ENCODE measurements at places on chromosomes 3 and 15.

DNA sequence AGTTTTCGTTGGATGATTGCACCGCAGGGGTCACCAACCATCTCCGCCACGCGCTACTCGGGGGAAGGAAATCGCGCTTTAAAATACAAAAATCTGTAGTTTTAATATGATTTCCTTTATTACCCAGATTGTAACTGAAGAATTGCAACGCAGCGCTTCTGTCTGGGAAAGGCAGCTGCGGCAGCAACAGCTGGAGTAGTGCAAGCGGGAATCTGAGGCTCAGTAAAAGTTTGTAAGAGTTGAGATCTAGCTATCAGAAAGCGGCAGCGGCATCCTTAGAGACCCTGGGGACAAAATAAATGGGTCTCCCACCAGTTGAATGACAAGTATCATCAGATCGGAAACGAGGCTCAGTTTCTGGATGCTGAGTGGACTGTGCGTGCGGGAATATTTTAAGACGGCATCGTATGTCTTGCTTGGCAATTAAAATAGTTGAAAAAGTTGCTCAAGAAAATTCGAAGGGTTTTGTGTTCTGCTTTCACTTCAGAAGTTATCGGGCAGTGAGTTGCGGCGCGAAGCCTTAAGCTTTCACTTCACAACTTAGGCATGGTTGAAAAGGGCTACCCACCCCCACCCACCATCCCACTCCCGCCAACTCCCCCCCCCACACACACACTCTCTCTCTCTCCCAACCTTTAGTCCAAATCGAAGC, 2.7 kb downstream of the MECOM start:
- peak; percentile 44 for DNase-seq

GRCh38 chr15:60259469-60259868, 138.3 kb downstream of the ANXA2 start:
- DNase-seq, result no peak

- DNase-seq, result no peak
Observed at GRCh38 chr15:96052572-96053030, 277.9 kb upstream of the NR2F2 start.

DNA sequence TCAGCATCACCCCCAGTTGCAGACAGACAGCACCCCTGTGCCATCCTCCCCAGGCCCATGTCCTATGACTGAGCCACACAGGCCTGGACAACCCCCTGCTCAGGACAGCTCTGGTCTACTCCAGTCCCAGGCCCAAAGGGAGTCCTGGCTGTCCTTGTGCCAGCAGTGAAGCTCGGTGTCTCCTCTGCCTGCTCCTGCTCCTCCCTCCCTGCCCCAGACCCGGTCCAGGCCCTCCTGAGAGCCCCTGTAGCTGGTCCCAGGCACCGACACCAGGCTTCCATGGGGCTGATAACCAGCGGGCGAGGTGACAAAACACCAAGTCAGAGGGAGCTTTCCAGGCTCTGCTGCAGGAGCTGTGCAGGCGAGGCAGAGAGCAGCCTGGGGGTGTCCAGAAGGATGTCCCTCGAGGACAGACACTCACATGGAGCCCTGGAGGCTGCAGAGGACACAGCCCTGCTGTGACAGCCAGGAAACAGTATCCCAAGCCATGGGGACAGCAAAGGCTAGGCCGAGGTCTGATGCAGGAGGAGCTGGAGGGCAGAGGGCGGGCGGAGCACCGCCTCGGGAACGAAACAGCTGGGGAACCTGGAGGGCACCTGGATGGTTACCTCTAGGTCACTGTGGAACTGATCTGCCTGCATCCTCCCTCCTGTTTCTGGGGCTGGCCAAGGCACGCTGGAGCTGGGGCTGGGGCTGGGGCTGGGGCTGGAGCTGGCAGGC, 103.8 kb upstream of the PRR20G start:
- DNase-seq, result no peak

GRCh38 chr3:142394921-142395622, 52.8 kb downstream of the XRN1 start:
- no peak for DNase-seq

- DNase-seq, result no peak
Observed at GRCh38 chr3:192875971-192876565, 41.6 kb downstream of the MB21D2 start.

- DNase-seq, result peak; percentile 24
Observed at GRCh38 chr3:149180057-149180573, 41.5 kb downstream of the CP start.

DNA sequence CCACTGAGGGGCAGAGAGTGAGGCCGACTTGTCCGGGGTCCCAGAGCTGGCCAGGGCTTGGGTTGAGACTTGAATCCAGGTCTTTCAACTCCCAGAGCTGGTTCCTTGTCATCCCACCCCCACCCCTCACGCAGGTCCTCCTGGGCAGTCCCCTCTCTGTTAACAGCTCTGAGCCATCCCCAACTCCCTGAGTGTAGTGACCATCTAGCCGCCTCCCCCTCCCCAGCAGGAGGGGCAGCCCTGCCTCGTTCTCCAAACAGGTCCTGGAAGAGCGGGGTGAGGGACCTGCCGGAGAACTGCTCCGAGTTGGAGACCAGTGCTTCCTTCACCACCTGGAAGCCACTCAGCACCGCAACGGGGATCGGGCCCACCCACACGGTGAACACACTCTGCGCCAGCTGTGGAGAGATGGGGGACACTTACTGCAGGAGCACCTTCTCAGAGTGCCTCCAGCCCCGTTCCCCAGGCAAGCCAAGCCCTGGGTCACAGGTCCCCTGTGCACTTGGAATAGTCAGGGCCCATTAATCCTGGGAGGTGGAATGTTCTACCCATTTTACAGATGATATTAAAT, 24.4 kb upstream of the PARL start:
- no peak for DNase-seq

DNA sequence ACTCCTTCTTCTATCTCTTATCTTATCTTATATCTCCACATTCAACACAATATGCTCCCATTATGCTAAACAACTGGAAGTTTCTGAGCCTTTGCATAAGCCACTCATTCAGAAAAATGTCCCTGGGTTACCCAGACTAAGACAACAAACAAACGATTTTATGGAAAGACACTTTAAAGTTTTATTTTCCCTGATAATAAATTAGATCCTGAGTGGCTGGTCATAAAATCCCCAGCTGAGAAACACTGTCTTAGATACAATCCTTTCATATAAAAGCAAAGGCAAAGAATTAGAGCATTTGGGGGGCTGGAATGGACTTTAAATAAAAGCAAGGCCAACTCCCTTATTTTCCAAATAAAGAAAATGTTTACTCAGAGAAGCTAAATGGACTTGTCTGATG, 322.3 kb downstream of the GBE1 start:
- no peak for DNase-seq

DNA sequence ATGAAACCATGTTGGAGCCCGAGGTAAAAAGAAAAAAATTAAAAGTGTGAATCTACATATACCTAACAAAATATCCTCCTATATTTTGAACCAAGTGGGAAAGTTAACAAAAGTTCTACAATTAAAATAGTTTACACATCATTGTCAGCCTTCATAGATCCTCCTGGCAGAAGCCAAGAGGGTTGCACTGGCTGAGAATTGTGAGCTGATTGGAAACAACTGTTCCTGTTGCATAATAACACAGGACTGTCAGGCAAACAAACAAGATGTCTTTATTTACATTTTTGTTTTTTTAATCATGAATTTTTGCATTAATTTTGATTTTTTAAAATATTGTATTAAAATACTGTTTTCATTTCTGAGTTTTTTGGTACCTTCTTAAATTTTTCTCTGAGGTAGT, 215.2 kb upstream of the MME start:
- DNase-seq, result no peak

GRCh38 chr3:157056035-157056434, 103.9 kb downstream of the CCNL1 start:
- no peak for DNase-seq

- DNase-seq, result no peak
Observed at GRCh38 chr3:192253138-192253887, 474.0 kb downstream of the FGF12 start.

DNA sequence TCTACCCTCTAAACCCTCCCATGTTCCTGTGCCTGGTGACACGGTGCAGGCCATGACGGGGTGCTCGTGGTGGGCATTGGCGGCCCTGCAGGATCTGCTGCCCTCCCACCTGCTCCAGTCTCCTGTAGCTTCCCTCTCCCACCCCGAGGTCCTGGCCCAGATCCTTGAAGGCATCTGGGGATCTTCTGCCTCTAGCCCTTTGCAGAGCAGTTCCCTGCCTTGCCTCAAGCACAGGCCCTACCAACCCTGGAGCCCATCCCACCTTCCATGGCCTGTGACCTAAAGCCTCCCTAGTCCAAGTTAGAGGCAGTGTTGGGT, 27.5 kb upstream of the SEC13 start:
- DNase-seq, result no peak

DNA sequence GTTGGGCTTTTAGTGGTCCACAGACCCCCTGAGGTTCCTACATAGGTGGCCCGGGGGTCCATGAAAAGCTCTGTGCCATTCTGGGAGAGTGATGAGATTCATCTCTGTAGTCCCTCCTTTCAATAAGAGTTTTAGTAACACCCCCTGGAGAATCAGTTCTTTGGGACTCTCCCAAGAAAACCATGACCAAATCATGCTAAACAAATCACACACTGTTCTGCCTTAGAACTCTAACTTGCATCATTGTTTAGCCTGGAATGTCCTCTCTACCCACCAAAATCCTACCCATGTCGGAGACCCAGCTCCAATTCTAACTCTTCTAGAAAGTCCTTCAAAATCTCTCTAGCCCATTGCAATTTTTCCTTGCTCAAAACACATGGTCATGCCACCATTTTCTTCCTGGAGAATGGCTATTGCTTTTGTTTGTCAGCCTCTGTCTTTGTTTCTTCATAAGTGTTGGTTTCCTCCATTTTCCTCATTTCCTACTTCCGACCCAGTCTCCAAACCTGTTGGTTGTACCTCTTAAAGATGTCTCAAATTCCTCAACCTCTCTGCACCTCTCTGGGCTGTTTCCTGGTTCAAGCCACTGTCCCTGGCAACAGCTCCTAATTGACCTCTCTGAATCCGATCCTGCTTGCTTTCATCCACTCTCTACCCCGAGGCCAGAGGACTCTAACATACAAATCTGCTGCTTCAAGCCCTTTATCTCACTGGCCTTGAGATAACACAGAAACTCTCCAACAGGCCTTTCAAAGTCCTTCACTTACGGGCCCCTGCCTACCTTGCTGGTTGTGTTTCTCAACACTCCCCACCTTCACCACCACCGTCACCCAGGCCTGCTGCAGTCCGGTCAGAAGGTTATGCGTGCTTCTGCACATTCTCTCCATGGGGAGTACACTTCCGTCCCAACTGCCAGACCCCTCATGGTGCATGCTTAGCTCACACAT, 23.7 kb downstream of the CYP19A1 start:
- DNase-seq, result no peak

GRCh38 chr3:150005243-150006112, 34.8 kb upstream of the PFN2 start:
- peak; percentile 11 for DNase-seq

DNA sequence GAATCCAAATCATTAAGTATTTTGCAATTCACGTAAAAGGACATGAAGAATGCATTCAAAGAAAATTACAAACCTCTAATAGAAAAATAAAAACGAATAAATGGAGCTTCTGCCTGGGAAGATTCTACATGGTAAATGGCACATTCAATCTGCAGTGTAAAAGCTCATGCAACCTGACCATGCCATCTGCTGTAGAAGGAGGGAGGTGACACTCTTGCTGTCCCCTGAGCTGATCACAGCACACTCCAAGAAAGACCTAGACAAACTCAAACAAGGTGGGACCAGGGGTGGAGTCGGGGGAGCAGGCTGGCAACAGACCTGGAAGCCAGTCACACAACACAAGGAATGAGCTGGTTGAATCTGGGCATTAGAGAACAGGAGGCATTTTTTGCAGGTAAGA, 101.8 kb downstream of the BDH1 start:
- no peak for DNase-seq

DNA sequence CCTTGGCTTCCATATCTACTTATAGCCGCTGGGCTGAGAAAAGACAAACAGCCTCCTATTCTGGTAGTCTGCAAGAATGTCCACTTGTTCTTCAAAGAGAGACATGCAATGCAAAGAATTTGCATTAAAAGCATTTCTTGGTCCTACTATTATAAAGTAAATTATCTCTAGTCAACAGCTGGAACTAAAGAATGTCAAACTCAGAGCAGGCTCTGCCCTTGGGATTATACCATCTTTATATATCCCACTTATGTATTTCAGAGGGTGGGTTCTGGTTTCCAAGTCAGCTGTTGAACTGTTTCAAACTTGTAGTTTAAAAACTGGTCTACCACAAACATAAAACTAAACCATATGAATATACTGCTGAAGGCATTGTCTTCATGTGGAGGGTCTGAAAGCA, 7.0 kb upstream of the ACTC1 start:
- DNase-seq, result no peak

DNA sequence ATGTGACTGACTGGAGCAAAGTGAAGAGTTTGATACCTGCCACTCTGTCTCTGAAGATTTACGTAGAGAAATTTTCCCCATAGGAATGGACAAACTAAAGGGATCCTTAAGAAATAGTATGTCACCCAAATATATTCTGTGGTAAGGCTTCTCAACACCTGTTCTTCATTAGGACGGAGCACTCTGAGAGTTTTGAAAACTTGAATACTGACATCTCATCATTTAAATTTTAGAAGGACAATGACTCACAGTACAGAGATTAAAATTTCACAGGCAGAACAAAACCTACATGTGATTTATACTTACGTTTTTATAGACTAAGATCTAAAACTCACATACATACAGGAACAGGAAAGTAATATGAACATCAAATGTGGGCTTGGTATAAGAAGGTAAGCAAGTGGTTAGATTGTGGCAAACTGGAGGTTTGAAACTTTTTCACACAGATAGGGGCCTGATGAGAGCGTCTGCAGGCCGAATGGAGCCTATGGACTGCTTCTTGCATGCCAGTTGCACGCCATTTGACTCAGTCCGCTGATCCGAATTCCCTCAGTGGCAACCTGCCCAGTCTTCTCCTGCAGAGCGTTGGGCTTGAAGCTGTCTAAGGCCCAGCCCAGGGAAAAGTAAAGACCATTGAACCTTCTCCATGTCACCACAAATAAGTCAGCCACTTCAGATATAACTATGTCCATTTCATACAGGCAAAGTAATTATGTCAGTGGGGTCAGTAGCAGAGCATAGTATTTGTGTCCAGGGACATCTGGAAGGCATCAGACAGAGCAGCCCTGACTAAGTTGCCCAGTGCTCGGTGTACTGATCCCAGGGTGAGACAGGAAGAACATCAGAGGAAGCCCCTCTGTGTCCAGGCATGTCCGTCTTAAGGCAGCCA, 45.7 kb downstream of the ZBTB38 start:
- DNase-seq, result no peak

- DNase-seq, result no peak
Observed at GRCh38 chr3:120062474-120062873, 31.8 kb downstream of the GSK3B start.

- no peak for DNase-seq
Observed at GRCh38 chr3:196983186-196983585, 14.6 kb upstream of the PIGZ start.

GRCh38 chr15:75452865-75453702, 1.6 kb upstream of the SIN3A start:
- DNase-seq, result peak; percentile 15

DNA sequence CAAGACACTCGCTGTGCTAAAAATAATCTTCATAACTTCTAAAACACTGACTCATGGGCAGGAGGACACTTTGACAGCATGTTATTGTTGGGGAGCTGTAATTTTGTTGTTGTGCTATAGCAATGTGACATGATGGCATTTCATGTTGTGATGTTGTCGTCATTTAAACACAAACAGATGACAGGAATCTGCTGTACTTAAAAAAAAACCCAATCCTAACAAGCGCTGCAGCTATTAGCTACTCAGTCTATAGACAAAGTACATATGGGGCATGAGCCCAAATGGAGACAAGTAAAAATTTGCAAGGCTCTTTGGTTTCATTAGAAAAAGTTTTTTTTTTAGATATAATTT, 828 bp upstream of the ATOSA start:
- DNase-seq, result peak; percentile 46

Data from dermis microvascular lymphatic vessel endothelial cell (primary cell).